Gastroesophageal sphincter (tissue), 4 donors: ENCODE measurements at places on chromosomes 2 and 18. TPM values are rescaled to one million over a fixed set of nuclear protein-coding genes. Genes with fewer than 3 reads are reported as not detected.

DNA sequence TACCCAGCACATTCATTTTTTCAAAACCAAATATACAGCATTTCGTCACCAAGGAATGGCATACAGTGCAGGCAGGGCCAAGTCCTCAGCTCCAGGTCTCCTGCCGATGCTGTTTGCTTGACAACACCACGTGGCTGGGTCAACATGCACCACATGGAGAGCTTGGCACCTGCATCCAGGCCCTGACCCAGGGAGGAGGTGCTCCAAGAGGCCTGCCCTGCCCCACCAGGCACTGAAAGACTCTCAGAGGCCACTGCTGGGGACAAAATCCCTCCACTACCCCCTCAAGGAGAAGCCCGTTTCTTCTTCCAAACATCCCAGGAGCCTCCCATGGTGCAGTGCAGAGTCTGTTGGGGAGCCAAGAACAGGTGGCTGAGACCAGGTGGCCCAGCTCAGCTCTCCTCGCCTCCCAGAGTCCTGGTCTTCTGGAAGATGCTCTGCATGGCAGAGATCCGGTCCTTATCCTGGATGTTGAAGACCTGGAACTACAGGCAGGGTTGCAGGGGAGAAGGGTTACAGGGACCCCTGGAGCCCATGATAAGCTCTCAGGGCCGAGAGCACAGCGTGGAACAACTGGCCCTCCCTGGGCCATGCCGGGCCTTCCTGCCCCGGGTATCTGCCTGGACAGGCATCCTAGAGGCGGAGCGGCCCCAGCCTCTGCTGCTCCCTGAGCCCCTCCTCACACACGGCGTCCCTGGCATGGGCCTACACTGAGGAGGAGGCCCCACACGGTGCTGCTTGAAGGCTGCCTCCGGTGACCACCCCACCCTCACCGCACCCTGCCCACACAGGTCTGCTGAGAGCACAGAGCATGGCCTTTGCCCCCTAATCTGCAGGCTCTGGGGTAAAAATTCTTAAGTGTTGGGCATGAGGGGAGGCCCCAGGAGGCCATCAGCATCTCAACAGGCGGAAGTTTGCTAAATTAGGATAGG, 9.0 kb downstream of the MAB21L4 start:
- ATAC-seq = no peak

- peak; percentile 88 for ATAC-seq
These were observed at the start of gene ZRANB3 for GRCh38 chr2:135530313-135531230. ZRANB3 (minus strand) TSS chr2:135531218.

DNA sequence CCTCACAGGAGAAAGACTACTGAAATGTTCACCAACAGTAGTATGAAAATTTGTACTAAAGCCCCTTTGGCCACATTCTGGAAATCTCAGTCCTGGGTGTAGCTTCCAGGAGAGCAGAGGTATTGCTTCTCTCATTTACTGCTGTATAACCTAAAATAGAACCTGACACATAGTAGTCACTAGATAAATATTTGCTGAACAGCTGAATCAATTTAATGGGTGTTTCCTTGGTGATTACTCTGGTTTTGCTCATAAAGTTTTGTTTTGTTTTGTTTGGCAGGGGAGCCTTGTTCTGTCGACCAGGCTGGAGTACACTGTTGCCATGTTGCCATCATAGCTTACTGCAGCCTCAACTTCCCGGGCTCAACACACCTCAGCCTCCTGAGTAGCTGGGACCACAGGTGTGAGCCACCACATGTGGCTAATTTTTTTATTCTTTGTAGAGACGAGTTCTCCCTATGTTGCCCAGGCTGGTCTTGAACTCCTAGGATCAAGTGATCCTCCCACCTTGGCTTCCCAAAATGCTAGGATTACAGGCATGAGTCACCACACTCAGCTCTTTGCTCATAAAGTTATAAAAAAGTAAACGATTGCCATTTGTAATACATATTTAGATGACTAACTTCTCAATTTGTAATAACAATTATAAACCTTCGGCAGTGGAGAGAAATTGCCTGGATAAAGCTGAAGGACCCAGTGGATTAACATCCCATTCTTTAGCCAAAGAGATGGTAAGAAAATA, 11.5 kb upstream of the PARD3B start:
- ATAC-seq = no peak

DNA sequence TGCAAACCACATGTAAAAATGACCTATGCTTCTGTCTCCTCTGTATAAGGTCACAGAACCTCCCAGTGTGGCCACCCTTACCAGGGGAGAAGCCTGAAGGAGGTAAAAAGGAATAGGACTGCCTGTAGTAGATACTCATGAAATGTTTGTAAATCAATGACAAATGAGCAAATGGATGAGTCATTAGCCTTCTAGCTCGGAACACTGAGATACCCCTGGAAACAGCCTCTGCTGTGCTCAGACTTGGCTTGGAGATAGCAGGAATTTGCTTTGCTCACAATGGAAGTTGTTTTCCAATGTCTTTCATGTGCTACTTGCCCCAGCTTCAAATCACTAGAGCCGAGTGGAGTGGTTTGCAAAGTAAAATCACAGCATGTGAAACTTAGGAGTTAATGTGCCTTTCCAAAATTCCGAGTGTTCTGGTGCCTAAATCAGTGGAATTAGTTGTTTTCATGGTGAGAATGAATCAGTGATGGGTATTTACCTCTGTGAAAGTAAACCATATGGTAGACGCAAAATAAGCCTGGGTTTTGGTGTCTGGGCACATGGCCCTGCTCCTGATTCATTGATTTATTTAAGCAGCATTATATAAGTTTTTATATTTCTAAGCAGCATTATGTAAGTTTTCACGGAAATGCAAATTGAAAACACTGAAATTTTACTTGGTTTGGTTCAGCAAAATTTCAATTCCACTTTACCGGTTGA, 154.0 kb upstream of the MAP3K20 start:
- no peak for ATAC-seq

DNA sequence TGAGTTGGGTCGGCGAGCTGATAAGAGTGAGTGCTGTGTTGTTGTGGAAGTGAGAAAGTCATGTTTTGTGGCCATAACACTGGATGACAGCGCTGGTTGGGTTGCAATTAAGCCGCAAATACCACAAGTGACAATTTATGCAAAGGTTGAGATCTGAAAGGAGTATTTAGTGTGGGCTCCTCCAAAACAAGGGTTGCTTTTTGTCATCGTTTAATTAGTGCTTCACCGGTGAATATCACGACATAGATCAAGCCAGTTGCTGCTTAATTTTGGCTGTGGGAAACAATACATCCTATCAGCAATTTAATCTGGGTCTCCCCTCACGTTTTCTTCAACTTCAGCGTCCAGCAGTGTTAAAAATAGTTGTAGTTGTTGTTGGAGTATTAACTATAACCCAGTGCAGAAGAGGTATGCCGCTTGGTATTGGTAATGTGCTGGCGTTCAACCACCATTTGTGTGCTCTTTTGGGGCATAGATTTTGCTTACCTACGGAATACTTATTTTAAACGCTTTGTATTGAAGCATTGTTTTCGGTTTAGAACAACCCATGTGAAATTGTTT, 662 bp downstream of the ACVR2A start:
- ATAC-seq = no peak

DNA sequence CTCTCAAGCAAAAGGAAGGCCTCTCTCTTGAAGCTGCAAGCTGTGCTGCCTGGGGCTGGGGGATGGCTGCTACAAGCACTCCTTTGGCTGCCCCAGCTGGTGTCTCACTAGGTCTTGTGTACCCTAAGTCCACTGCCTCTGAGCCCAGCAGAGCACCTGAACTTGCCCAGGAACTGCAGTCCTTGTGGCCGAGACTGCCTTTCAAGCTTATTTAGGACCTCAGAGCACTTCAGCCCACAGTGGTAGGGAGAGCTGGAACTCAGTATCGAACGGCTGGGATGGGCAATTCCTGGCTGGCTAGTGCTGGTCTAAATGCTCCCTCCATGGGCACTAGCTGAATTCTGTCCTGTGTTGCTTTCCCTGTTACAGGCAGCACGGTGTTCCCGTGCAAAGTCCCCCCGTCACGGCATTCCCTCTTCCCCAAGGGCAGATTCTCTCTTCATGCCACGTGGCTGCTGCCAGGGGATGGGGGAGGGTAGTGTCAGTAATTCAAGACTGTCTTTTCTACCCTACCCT, 25.9 kb downstream of the STPG4 start:
- no peak for ATAC-seq

- ATAC-seq = peak; percentile 84
These were observed at the start of gene FHOD3 for GRCh38 chr18:36297417-36298125. FHOD3 (plus strand) TSS chr18:36297713; CDS start chr18:36297836, 123 bp downstream.

The THADA gene
- total RNA-seq = 21.0 TPM

The RAMP1 gene
- 213 TPM for total RNA-seq
